Cortex of kidney (tissue), 1 donor: ENCODE measurements at places on chromosomes 11 and 22.

- DNase-seq, result no peak
These were observed 108.6 kb downstream of the TRIM29 start for GRCh38 chr11:120029321-120029720.

DNA sequence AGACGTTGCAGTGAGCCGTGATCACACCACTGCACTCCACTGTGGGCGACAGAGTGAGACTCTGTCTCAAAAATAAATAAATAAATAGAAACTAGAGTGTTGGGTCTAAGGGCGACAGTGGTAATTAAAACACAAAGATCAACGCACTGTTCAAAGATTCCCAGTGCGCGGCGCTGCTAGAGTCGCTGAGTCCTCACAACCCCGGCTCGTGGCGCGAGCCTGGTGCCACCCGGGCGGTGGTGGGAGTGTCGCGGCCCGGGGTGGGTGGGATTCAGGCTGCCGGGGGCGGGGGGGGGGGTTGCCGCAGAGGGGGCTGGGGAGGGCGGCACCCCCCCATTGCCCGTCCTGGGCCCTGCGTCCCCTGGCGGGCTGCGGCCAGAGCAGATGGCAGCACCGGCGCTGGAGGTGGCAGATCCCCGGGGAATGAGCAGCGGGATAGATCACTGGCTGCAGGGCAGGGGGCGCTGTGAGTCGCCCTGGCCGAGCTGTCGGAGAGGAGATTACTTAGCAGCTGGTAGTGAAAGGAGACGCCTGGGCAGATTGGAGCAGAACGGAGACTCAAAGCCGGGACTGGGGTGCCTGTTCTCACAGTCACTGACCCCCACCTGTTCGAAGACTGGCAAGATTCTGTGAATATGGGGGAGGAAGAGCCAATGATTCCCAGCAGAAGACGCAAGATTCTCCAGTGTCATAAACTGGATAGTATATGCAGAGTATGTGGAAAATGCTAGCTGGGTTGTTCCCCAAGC, 30.2 kb upstream of the APOBEC3A start:
- DNase-seq, result no peak

DNA sequence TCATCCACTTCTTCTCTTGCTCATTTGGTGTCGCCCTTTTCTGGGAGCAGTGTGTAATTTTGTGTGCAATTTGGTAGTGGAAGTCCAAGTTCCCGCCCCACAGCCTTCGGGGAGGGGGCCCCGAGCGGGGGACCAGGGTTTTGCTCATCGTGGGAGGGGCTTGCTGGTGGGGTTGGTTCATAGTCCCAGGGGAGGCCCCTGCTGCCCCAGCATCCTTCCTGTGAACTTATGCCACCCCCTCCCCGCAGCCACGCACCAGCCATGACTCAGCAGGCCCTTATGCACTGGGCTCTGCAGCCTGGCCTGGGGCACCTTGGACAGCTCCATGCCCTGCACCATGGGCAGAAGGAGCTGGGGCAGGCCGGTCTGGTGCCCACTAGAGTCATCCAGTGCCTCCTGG, 1183.6 kb downstream of the BRD1 start:
- no peak for DNase-seq

DNA sequence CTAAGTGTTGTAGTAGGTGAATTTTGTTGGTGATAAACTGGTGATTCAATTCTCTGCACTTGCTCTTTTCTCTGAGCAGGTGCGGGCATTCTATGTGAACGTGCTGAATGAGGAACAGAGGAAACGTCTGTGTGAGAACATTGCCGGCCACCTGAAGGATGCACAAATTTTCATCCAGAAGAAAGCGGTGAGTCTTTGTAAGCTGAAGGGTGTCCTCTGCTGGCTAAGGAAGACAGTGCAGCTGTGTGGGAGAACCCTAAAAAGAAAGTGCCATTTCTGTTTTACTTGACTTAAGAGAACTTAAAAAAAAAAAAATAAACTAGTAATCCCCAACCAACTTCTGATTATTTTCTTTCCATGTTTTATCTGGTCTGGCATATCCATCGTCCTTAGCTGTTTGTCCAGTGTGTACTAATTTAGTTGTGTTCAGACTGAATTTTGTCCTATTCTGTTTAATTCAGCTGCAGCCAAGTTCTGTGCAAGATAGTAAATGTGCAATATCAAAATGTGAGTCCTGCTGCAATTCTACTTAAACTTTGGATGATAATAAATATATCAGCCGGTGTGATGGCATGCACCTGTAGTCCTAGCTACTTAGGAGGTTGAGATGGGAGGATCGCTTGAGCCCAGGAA, 29.6 kb downstream of the CAT start:
- no peak for DNase-seq

DNA sequence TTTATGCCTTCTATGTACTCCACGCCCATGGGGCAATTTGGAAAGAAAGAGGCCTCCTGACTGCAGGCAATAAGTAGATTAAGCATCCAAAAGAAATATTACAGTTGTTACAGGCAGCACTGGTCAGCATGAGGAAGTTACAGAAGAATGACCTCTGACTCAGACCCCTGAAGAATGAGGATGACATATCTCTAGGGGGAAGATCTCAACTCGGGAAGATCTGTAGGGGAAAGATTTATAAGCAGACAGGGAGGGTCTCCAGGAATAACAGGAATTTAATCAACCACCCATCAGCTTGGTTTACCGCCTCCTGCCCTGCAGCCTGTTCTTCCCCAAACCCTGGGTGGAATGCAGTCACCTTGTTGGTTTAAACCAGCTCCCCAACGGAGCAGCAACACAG, 58.0 kb downstream of the RCN1 start:
- DNase-seq, result no peak

DNA sequence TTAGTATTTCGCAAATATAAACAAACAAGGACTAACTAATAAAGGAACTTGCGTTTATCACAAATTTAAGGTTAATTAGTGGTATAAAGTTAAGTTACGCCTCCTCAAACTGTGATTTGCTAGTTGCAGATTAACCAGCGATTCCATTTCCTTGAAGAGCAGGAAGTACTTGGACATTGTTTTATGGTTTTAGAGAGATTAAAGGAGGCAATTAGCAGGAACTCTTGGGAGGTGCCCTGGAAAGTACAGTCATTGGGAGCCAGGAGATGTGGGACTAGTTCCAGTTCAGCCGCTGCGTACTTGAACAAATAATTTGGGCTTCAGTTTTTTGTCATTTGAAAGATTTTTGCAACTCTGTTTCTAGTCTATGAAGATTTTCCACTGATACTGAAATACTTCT, 3.3 kb downstream of the FAM118B start:
- DNase-seq, result no peak

DNA sequence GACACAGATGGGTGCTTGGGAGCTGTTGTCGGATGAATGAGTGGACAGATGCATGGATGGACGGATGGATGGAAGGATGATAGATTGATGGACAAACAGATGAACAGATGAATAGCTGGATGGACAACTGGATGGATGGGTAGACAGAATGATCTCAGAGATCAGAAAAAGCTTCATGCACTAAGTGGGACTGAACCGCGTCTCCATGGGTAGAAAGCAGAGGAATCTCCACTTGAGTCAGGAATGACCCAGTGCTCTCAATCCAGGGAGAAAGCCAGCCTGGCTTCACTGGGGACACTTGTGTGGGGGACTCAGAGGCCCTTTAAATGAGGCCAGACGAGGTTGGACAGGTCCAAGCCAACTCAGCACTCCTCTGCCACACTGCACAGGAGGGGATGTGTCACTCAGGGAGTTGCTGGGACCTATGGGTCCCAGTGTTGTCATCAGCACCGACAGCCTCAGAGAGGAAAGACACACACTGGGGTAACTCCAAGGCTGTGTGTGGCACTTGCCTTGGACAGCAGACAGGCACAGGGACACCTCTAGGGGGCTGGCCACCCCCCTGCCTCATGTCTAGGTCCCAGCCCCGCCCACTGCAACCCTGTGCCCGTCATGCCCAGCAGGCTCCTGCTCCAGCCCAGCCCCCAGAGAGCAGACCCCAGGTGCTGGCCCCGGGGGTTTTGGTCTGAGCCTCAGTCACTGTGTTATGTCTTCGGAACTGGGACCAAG, 5.6 kb downstream of the IGLL5 start:
- no peak for DNase-seq

DNA sequence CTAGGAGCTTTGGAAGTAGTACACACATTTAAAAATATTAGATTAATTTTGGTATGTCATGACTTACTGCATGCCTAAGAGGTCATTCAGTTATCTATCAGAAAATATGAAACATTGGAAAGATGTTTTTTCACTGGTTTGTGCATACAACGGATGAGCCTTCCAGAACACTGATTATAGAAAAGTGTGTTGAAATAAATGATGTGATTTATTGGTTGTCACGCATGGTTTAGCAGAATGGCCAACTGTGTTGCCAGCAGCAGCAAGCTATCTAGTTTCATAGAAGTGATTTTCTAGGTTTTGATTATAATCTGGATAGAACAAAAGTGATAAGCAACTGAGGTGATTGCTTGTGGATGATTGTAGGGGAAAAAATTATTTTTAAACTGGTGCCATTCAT, 53.6 kb downstream of the DDX10 start:
- DNase-seq, result no peak

GRCh38 chr11:13949876-13950275, 12.6 kb upstream of the SPON1 start:
- DNase-seq, result no peak

GRCh38 chr11:127943763-127944162, 643.6 kb downstream of the ETS1 start:
- no peak for DNase-seq

GRCh38 chr11:64321533-64321932, 3.6 kb downstream of the PRDX5 start:
- DNase-seq, result no peak

GRCh38 chr11:118842369-118842768, 41.3 kb upstream of the CXCR5 start:
- DNase-seq, result no peak

DNA sequence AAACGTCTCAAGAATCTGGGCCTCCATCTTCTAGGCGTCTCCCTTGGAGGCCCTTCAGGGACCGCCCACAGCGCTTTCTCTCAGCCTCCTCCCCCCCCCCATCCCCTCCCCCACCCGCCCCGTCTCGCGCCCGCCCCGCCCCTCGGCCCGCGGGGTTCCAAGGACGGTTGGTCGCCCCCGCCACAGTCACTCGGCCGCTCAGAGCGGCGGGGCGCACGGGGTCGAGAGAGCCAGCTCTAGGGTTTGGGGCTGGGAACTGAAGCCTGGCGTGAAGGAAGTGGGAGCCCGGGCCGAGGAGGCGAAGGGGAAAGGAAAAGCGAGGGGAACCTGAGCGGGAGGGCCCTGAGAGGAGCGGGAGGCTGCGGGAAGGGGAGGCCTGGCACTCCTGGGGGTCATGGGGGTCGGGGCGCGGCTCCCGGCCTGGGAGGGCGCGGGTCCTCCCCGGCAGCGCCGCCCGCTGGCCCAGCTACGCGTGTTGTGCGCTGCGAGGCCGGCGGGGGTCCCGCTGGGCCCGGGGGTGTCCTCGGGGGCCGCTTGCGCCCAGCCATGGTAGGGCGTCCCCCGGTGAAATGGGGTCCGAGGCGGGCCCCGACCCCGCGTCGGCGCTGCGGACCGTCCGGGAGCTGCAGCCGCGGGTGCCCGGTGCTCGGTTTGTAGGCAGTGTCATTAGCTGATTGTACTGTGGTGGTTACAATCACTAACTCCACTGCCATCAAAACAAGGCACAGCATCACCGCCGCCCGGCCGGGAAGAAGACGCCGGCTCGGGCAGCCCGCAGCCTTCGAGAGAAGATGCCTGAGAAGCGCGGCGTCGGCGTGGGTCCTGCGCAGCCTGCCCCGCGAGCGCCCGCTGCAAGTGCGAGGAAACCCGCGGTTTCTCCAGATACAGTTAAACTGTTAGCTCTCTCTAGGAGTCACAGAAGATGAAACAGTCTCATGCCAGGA, at the start of gene BTG4:
Gene BTG4 (minus strand): TSS at position 91 of the 944 bp plus-strand sequence. CDS start 13,610 bp downstream, outside the sequence.
- no peak for DNase-seq

DNA sequence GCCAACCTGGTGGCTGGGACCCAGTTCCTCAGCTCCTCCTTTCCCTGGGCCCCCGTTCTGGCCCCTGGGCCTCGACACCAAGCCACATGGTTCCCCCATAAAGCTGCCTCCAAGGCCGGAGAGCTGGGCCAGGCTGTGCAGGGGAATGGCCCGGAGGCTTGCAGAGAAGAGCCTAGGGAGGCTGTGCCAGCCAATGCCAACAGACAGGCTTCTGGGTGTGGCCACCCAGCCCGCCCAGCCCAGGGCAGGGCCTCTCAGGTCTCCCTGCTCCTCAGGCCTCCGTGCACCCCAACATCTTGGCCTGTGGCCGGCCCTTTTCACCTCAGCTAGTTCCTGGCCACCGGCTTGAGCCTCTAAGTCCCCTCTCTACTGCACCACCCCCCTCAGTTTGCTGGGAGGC, 17.4 kb upstream of the FLRT1 start:
- no peak for DNase-seq

DNA sequence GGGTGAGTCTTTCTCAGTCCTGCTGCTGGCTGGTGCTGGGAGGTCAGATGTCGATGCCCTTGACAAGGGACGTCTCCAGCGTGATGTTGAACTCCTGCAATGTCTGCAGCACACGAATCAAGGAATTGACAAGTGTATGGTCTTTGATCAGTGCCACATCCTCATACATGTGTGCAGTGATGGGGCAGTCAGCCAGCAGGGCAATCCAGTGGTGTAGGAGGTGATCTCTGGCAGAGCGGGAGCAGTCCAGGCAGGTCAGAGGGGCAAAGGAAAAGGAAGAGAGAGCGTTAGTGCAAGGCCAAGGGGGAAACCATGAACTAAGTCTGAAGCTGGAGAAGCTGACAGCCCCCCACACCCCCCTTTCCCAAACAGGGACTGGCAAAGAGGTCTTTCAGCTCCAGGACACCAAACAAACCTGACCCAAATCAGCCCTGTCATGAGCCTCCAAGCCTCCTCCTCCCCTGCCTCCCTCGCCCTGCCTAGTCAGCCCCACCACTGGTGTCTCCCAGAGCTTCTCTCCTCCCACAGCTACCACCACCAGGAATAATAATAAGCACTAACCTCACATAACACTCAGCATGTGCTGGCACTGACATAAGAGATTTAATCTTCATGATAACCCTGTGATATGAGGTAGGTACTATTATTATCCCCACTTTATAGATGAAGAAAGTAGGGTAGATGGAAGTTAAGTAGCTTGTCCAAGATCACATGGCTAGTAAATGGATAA, 48.4 kb upstream of the SCUBE2 start:
- no peak for DNase-seq

DNA sequence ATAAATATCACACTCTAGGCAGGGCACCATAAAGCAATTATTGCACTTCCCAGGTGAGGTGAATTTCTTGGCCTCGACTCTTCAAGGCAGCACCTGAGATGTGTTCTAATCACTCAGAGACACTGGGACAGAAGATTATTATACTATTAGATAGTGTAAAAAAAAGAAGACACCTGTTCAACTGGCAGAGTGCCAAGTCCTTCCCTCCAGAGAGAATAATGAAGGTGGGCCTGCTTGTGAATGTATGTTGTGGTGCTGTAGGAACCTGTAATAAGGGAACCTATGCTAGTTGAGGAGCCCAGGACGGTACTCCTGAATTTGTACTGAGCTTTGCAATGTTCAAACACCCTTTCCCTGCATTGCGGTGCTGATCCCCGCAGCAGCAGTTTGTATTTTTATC, 107.5 kb downstream of the NXPE2 start:
- no peak for DNase-seq

DNA sequence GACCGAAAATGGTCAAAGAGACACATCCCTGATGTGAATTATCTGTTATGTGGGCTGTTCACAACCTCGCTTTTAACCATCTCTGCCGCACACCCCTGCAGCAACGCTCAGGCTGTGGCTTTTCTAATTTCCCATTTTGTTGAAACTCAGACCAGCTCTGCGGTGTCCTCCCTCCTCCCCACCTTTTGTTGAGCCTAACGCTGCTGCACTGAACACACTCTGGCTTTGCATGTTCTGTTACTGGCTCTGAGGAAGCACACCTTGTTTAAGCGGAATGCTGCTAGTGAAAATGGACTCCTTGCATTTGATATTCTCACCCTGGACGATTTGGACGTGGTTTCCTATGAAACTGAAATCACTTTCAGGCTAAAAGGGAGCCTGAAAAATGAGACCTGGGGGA, 198.5 kb upstream of the MTNR1B start:
- DNase-seq, result no peak
